ENCODE measurements at places on chromosomes 1 and 21.

GRCh38 chr1:217718873-217719272, 87.7 kb downstream of the SPATA17 start:
- DNase-seq = peak; percentile 16

DNA sequence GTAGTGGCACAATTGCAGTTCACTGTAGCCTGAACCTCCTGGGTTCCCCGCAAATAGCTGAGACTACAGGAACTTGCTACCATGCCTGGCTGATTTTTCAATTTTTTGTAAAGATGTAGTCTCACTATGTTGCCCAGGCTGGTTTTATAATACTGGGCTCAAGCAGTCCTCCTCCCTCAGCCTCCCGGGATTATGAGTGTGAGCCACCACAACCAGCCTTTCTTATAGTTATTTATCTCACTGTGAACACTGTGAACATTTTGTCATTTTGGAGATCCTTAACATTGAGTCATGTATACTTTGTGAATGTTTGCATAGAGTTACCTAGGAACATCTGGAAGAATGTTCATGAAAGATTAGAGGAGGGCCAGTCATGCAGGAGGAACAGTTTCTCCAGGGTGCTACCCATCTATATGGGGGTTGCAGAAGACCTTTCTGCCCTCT, 127.1 kb upstream of the CACYBP start:
- no peak for DNase-seq

GRCh38 chr21:27466140-27466539, 499.3 kb upstream of the ADAMTS5 start:
- no peak for DNase-seq

DNA sequence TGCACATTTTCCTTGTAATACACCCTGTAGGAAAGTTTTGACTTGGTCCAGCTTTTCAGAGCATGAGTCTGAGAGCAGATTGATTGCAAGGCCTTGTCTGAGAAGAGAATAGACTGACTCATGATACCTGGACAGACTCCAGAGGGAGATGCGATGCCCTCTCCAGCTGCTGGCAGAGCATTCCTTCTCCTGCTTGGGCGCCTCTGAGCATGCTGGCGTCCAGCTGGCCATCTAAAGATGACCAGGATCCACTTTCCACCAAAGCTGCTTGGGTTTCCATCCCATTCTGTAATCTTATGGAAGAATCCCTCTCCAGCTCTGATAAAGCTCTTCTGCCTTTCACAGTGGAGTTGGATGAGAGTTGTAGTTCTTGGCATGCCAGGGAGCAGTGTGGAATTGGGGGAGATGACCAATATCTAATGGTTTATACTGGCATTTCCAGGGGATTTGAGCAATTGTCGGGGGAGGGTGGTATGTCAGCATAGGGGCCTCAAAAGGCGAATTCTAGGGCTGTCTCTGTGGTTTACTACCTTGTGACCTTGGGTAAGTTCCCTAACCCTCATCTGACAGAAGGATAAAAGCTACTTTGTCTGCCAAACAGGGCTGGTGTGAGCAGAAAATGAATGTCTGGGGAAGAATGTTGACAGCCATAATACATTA, 19.5 kb downstream of the SZRD1 start:
- DNase-seq = peak; percentile 85

DNA sequence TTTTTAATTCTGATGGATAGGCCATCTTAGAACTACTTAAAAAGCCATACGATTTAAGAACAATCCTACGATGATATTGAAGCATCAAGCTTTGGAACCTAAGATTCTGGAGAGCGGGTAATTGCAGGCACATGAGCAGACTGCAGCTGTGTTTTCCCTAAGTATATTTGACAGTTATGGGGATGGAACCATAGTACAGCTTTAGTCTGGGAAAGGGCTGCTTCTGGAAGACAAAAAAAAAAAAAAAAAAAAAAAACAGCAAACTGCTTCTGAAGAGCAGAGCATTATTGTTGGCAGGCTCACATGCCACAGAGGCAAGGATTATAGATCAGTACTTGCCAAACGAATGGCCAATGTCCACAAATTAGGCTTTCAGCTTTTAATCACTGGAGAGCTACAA, 1618.7 kb downstream of the AMY1C start:
- DNase-seq = no peak

GRCh38 chr1:46012236-46012635, 120.2 kb downstream of the PIK3R3 start:
- peak; percentile 36 for DNase-seq

DNA sequence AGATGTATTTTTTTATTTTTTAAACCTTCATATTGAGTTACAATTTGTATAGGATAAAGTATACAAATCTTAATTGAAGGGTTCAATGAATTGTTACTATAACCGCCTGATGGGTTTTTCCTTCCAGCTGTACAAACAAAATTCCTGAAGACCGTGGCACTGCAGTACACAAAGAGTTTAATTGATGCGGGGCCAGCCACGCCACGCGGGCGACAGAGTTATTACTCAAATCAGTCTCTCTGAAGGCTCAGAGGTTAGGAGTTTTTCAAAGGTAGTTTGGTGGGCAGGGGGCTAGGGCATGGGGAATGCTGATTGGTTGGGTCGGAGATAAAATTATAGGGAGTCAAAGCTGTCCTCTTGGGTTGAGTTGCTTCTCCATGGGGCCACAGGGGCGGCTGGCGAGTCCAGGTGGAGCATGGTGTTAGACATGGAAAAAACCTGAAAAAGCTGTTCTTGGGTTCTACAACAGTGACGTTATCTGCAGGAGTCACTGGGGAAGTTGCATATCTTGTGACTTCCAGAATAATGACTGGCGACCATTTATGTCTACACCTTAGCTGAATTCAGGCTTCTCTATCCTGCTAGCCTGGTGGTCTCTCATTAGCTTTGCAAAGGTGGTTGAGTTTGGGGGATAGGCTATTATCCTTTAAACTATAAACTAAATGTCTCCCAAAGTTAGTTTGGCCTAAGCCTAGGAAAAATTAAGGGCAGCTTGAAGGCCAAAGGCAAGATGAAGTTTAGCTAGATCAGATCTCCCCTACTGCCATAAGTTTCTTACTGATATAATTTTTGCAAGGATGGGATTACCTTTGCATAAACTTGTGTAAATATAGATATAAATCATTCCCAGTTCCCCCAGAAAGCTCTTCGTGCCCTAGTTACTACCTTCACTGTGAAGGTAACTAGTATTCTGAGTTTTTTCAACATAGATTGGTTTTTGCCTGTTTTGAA, 13.0 kb upstream of the TMEM9 start:
- no peak for DNase-seq

GRCh38 chr1:224212618-224213061, 29.6 kb downstream of the DEGS1 start:
- no peak for DNase-seq

DNA sequence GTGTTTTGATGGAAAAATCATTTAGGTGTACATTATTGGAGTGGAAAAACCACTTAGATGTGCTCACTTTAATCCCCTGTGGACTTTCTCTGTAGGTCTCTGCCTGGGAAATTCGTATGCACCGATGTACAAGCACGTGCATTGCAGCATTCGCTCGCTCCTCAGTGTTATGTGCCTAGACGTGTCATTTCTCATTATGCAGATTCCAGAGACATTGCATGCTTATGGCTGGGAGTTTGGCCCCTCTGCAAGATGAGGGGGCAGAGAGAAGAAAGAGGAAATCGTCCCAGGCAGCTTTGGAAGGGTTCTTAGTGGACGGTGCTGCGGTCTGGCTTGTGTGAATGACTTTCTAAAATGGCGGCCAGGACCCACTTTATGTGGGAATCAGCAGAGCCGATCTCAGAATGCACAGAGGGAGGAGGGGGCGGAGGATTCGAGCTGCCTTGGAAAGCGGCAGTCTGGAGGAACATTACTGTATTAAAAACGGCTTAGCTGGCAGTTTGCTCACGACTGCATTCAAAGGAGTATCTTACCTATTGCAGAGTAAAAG, 2.3 kb downstream of the SPEN start:
- DNase-seq = peak; percentile 36

DNA sequence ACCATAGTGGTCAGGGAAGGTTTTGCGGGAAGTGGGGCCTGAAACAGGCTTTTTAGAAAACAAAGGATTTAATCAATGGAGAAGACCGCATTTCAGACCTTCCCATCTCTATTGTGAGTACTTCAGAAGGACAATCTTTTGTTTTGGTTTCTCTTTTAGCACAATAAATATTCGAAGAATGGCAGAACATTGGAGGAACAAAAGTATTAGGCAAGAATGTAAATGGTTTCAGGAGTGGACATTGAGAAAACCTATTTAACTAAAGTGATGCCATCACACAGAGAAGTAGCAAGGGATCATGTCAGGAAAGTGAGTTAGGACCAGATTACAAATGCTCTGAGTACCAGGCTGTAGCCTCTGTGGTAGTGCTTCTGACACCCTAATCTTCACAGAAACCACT, 26.8 kb upstream of the UBE2U start:
- no peak for DNase-seq

- peak; percentile 14 for DNase-seq
Observed at GRCh38 chr1:243745356-243745755, 104.7 kb downstream of the AKT3 start.

GRCh38 chr21:42169758-42170157, 49.2 kb upstream of the ABCG1 start:
- DNase-seq = no peak

GRCh38 chr21:45050797-45051489, 23.4 kb upstream of the ADARB1 start:
- DNase-seq = peak; percentile 83

- no peak for DNase-seq
Observed at GRCh38 chr1:119388450-119388849, 19.9 kb downstream of the HAO2 start.

- peak; percentile 52 for DNase-seq
Observed at GRCh38 chr1:170664093-170664827, at the start of gene PRRX1. PRRX1 (plus strand) TSS chr1:170664131; CDS start chr1:170664219, 88 bp downstream.

GRCh38 chr1:200901796-200902444, 7.2 kb downstream of the INAVA start:
- no peak for DNase-seq

Data from GM03348 (cell line).